NCI-H1105 (cell line): ENCODE measurements at places on chromosomes 12 and 14.

GRCh38 chr12:131011165-131012079, 57.7 kb downstream of the ADGRD1 start:
- DNase-seq: no peak

DNA sequence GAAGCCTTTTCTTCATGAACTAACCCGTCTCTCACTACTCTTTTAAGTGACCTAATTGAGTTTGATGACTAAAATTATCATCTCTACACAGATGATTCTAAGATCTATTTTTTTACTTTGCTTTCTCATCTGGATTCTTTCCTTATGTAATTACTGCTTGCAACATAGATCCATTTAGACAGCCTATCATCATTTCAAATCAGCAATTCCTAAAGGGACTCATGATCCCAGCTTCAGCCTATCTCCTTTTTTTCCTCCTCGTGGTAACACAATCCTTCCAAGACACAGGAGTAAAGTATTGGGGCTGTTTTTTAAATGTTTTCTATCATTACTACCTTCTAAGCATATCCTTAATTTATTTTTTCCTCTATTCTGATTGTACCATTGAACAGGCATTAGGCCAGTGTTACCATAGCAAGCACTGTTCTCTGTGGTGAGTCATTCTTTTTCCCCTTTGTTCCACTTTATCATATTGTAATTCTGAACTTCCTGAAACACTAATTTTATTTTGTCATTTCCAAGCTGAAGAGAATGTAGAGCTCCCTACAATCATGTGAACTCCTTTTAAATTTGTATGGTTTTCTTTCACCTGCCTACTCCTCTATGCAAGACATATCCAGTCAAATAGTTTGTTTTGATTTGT, 190.4 kb upstream of the FAR2 start:
- DNase-seq: no peak

DNA sequence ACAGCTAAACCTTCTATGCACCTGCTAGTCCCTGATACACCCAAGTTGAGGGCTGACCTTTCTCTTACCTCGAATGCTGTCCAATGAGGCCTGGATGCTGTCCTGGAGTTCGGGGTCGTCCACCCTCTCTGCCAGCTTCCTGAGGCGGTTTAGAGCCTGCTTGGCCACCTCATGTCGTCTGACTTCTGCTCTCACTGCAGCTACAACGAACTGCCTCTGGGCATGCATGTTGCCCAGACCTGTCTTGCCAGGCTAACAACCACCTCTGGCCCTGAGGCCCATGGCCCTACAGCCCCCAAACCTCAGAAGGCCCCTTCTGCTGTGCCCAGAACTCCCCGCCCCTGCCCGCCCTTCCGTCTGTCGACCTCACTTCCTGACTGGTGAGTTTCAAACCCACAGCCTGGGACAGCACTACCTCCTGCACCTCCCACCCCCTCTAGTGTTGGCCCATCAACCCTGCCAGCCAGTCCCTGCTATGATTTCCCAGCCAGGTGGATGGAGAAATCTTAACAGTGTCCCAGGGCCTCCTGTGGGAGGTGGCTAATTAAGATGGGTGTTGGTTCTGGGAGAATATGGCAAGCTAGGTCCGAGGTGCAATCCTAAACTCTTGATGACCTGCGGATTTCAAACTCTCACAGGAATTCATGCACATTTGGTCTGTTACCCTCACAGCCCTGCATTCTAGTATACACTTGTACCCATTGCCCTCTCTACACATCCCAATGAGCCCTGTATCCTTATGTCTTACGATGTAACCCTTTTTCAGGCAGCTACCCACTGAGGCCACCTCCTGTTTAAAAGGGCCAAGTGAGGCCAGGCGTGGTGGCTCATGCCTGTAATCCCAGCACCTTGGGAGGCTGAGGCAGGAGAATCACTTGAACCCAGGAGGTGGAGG, 2.7 kb upstream of the TSPAN31 start:
- no peak for DNase-seq

DNA sequence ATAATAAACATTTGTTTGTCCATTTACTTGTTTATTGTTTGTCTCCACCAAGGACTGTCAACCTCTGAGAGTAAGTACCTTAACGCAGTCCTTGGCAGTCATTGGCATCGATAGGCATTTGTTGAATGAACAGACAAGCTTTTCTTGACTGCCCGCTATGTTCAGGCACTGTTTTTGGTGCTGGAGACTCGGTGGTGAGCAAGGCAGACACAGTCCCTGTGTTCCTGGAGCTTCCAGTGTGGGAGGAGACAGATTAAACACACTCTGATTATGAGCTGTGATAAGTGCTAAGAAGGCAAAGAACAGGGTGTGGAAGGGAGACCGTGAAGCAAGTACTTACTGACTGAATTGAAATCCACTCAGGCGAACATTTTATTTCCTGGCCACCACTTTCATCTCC, 1.2 kb downstream of the ATP6V0A2 start:
- no peak for DNase-seq

DNA sequence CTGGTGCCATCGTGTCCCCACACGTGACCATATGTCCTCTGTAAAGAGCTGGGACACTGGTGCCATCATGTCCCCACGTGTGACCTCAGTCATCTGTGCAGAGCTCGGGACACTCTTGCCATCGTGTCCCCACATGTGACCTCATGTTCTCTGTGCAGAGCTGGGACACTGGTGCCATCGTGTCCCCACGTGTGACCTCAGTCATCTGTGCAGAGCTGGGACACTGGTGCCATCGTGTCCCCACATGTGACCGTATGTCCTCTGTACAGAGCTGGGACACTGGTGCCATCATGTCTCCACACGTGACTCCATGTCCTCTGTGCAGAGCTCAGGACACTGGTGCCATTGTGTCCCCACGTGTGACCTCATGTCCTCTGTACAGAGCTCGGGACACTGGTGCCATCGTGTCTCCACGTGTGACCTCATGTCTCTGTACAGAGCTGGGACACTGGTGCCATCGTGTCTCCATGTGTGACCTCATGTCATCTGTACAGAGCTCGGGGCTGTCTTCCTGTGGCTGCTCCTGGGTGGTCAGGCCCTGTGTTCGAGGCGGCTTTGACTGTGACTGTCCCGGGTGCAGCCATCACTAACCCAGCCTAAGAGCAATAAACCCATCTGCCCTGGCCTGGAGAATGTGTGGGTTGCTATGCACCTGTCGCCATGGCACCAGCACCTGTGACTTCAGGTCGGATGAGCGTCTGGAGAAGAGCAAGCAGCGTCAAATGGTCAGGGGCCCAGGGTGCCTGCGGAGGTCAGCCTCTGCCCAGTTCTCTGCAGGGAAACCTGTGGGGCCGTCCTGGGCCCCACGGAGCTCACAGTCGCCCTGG, 334.4 kb downstream of the ADGRD1 start:
- DNase-seq: no peak

- no peak for DNase-seq
Measured at GRCh38 chr14:34797747-34798583, 77.2 kb downstream of the BAZ1A start.

DNA sequence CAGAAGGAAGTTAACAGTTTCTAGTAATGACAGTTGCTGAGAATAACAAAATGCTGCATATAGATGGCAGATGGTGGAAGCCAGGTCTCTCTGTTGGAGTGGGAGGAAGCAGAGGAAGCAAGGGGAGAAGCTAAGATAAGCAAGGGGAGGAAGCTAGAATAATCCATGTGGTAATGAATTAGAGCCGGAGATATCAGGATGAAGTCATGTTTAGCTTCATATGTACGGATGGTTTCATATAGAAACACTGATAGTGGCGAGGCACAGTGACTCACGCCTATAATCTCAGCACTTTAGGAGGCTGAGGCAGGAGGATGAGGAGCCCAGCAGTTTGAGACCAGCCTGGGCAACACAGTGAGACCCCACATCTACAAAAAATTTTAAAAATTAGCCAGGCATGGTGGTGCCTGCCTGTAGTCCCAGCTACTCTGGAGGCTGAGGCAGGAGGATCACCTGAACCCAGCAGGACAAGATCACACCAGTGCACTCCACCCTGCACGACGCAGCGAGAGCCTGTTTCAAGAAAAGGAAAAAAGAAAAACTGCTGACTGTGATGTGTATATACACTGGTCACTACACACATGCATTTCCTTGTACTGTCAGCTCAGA, 49.2 kb downstream of the ANAPC7 start:
- no peak for DNase-seq

- DNase-seq: no peak
Measured at GRCh38 chr12:83559650-83560049, 872.9 kb downstream of the TMTC2 start.

GRCh38 chr12:113477842-113478215, 6.2 kb upstream of the LHX5 start:
- no peak for DNase-seq

DNA sequence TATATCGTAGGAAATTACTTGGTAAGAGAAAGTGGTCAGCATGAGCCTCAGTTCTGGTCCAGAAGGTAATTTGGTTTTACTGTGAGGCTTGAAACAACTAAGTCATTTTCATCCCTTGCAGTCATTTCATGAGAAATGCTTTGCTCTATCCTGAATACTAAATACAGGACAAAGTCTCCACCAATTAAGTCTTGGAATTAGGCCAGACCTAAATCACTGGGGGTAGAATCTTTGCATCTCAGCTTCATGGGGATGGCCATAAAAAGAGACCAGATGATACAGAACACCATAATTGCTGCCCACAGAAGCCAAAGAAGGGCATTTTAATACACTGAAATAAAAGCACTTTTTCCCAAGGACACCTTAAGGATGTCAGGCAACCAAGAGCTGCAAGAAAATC, 277.9 kb upstream of the DCN start:
- peak; percentile 81 for DNase-seq

DNA sequence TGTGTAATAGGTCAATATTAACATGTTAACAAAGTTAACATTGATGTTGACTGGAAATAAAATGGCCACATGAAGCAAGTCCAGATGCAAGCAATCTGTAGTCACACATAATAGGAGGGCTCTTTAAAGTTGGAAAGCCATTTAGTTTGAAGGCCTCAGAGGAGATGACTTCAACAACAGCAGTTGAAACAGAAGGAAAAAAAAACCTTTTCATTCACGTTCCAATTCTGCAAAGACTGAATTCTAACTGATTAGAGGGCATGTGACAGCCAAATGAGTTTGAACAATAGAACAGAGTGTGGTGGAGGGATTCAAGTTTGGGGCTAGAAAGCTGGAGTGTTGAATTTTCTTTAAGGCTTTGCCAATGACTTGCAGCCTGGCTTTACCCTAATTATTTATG, 41.5 kb upstream of the DAAM1 start:
- no peak for DNase-seq

GRCh38 chr12:59084511-59085375, 164.4 kb upstream of the LRIG3 start:
- no peak for DNase-seq

DNA sequence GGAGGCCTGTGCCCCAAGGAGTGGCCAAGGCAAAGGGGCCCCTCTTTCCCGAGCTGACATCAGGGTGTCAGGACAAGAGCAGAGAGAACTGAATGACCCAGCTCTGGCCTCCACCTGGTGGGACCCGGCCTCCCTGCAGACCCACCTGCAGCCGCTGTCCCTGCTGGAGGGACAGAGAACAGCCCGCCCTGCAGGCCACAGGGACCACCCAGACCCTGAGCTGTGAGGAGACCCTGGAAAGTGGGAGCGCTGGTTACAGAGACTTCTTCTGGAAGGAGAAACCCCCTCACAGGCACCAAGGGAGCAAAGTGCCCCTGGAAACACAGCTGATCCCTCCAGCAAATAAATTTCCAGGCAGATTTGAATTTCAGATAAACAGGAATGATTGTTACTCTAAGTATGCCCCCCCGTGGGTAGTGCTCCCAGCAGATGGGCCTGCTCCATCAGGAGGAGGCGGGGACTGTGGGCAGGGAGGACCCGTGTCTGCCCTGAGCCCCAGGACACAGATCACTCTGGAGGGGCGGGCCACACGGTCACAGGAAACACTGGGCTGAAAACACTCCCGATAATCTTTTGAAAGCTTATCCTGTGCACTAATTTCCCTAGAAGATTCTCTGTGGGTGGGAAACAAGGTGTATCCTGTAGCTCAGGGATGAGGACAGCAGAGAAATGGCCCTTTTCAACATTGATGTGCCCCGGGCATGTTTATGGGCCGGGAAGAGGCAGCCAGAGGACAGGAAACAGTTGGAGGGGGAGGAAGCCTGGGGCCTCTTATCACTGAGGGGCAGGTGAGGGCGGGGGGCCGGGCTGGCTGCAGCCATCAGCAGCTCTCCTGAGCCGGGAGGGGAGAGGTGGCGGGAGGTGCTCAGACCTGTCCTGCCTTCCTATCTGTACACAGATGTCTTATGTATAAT, 276.0 kb downstream of the ADGRD1 start:
- no peak for DNase-seq
